ENCODE measurements at places on chromosomes 2 and 18.

- no peak for DNase-seq
Observed at GRCh38 chr2:161033059-161033660, 127.1 kb upstream of the TANK start.

GRCh38 chr2:128786741-128787478 is 468.2 kb upstream of the HS6ST1 start:
- no peak for DNase-seq

GRCh38 chr2:96256611-96257113 is 9.1 kb downstream of the TMEM127 start:
- no peak for DNase-seq

GRCh38 chr2:154240921-154241379 is 369.2 kb downstream of the GALNT13 start:
- DNase-seq = no peak
